ENCODE measurements at places on chromosomes 11 and 22. TPM values are rescaled to one million over a fixed set of nuclear protein-coding genes. Genes with fewer than 3 reads are reported as not detected.

- DNase-seq, result no peak
Measured at GRCh38 chr11:65947603-65948125, 2.4 kb downstream of the TSGA10IP start.

DNA sequence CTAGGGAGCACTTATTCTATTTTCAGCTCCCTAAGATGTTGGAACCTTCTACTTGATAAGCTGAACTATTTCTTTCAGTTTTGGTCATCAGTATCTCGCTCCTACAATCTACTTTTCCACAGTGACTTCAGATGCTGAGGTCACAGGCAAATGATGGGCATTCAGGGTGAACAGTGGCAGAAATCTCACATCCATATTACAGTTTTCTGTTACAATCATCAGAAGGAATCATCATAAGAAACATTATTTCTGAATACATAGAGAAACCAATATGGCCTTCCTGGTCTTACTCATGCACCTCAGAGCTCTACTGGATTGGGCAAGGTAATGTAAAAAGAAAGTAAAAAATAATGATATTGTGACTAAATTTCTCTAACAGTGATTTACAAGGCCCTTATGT, 39.4 kb upstream of the DDI1 start:
- no peak for DNase-seq

DNA sequence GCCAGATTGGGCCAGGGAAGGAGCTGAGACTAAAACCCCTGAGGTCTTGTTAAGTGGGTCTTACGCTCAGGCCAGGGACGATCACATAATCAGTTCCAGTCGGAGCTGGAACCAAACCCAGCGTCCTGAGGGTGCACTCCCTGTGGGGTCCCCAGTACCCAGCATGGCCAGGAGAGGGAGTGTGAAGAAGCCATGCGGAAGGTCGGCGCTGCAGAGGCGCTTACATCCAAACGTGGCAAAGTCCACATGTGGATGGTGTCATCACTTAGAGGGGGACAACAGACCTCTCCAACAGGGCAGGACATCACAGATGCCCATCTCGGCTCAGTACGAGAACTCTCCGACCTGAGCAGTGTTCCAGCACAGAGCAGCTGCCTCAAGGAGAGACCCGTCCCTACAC, 8.3 kb downstream of the ATP5MGL start:
- no peak for DNase-seq

The STIM1 gene
- 46.9 TPM for total RNA-seq

The ZFTA gene
- total RNA-seq, result 34.3 TPM

The TP53I11 gene
- total RNA-seq, result 159 TPM

DNA sequence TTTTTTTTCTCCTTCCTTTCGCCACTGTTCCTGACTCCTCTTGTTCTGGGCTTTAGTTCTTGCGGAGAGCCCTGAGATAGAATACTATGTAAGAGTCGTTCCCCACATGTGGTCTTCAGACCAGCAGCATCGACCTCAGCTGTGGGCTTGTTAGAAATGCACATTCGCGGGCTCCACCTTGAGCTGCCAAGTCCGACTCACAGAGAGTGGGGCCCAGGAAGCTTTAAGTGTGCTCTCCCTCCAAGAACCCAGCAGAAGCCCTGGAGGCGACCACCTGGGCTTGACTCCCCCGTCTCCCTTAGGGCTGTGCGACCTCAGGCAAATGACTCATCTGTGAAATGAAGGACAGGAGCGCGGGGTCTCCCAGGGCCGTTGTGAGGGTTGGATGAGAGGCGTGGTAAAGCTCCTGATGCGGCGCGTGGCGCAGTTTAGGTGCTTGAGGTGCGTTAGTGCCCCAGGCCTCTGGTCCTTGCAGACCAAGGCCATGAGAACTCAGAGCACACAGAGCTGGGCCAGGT, 18.8 kb downstream of the SAMM50 start:
- no peak for DNase-seq

The SMIM35 gene
- not detected for total RNA-seq

The FAM180B gene
- 0.52 TPM for total RNA-seq

DNA sequence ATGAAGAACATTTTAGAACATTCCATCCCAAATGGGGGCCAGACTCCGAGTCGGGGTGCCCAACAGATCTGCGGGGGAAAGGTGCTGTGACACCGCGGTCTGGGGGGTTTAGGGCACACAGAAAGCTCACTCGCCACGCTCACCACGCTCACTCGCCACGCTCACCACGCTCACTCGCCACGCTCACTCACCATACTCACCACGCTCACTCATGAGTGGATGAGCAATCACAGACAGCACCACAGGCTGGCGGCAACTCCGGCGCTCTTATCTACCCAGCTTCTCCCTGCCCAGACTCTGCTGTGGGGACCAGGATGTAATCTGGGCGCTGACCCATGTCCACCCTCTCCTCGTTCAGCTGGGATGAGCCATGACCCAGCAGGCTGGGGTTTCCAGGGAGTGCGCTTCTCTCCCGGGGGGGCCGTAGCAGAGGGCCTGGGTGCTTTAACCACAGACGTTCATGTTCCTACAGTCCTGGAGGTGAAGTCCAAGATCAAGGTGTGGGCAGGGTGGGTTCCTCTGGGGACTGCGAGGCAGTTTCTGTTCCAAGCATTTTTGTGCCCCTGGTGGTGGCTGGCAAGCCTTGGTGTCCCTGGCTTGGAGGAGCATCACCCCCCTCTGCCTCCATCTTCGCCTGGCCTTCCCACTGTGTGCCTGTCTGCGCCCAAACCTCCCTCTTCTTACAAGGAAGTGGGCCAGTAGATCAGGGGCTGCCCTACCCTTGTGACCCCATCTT, 141.2 kb downstream of the CTTN start:
- DNase-seq, result no peak

- DNase-seq, result no peak
Measured at GRCh38 chr11:115920092-115920461, 415.9 kb upstream of the CADM1 start.

The LRRC10B gene
- not detected for total RNA-seq

The RIMBP3C gene
- total RNA-seq, result 0.68 TPM

DNA sequence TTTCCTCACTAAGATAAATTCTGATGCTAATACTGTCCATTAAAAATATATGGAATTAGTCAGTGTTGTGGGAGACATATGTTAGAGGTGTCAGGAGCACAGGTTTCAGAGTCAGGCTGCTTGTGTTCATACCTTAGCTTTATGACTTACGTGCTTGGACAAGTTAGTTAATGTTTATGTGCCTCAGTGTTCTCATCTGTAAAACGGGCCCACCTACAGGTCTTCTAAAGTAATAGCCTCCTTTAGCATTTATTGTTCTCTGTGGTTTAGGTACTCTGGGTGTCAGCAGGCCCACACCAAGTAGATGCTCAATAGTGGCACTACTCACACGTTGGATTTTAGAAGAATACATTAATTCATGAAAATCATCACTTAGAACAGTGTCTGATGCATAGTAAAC, 308.7 kb upstream of the ZC3H12C start:
- no peak for DNase-seq

- DNase-seq, result peak; percentile 86
Measured at GRCh38 chr11:118924591-118925585, 838 bp downstream of the BCL9L start.

- DNase-seq, result peak; percentile 95
Measured at GRCh38 chr11:12163181-12163941, 53.0 kb downstream of the MICAL2 start.

DNA sequence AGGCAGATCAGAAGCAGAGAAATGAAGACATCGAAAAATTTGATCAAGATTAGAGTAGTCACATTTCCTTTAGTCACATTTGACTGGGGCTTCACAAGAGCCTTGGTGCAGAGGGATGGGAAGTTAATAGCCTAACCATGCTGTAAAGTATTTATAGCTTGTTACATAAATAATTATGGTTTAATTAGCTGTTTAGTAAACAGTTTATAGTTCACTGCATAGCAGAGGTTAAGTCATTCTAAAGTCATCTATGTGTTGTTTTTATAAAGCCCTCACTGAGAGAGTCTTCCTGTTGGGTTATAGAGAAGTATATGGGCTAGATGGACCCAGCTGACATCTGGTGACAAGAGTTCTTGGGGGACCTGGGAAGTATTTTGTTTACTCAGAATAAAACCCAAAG, 47.1 kb downstream of the INSC start:
- no peak for DNase-seq

The RPS13 gene
- total RNA-seq, result 1,003 TPM

DNA sequence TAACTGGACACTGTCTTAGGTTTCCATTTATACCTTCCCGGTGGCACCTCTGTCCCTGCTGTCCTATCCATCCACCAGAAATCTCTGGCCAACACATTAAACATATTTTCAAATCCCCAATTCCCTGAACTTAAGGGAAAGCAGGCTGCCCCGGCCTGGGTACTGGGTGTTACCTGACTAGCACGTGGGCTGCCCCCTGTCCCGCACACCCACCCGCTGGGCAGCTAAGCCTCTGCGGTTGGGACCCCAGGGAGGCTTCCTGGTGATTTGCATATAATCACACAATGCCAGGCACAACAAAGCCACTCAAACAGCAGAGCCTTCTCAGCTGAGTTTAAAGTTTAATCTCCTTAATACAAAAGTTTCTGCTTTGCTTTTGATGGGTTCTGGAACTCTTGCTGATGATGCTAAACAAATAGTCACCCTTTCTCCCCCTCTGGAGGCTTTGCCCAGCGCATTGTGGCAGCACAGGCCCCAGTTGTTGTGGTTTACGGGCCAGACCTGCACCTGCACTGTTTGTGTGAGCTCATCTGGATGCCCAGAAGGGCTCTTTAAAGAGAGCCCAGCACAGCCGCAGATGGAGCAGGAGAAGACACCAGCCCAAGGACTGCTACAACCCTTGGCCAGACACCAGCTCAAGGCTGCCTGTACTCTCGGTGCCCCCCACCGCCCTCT, 59.9 kb upstream of the POU2AF1 start:
- no peak for DNase-seq

DNA sequence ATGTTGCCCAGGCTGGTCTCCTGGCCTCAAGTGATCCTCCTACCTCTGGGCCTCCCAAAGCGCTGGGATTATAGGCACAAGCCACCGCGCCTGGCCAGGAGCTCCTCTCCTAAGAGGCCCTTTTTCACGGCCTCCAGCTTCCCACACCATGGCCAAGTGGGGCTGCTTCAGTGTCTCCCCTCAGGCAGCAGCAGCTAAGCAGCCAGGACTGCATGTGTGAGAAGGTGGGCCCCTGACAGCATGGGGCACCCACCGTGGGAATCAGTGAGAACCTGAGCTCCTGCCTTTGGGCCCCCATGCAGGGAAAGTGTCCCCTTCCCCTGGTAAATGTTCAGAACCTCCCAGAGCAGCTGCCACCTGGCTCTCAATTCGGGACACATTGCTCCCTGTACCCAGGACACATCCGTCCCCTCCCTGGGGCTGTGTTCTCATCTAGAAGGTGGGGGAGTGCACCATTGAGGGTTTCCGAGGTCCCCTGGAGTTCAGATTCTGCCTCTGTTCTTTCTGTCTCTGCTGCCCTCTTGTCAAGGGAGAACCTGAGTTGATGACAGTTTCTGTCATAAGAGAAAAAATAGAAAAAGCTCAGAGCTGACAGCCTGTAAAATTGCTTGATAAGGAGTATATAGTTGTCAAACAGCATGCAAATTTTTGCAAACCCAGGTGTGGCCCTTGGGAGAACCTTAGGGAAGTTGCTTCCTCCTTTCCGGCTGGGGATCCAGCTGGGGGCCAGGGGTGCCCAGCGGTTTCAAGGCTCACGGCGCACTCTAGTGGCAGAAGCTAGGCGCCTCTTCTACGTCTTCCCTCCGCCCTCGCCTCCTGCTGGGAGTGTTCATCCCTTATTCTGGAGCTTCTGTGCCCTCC, 29.7 kb downstream of the FAM83F start:
- DNase-seq, result no peak

DNA sequence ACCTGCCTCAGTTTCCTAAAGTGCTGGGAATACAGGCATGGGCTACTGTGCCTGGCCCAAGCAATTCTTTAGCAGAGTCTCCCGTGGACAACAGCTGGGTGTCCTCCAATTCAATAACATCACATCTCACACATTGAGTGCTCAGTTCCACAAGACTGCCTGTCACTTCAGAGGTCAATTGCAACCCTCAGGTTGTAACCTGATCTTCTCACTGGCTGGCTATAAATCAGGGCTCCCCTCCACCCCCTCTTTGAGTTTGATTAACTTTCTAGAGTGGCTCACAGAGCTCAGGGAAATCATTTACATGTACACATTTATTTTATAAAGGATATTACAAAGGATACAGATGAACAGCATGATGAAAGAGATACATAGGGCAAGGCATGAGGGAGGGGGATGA, 68.1 kb downstream of the MCHR1 start:
- DNase-seq, result no peak

The USH1C gene
- not detected for total RNA-seq

DNA sequence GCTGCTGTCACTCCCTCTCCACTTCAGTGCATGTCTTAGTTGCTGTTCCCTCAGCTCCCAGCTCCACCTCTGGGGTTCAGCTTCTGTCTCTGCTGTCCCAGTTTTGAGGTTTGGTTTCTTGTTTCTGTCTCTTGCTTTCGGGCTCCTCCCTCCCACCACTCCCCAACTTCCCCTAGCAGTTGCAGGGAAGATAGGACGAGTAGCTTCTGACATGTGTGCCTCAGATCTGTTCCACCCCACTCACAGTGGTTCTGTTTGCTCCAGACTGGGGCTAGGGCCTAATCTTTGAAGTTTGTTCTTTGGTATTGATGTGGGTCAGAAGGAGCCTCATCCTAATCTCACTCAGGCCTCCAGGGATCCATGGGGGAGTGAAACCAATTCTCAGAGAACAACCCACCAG, 2.6 kb upstream of the RRM1 start:
- no peak for DNase-seq

- no peak for DNase-seq
Measured at GRCh38 chr11:103903621-103904323, 132.7 kb upstream of the DDI1 start.

- no peak for DNase-seq
Measured at GRCh38 chr11:87425943-87426342, 388.2 kb downstream of the TMEM135 start.

The DERL3 gene
- 0.56 TPM for total RNA-seq

The MGAT3 gene
- total RNA-seq, result 9.4 TPM

- DNase-seq, result no peak
Measured at GRCh38 chr22:30628491-30628890, 7.1 kb upstream of the SLC35E4 start.

GRCh38 chr11:59188954-59189353, 17.0 kb downstream of the DTX4 start:
- no peak for DNase-seq

The SCGB1A1 gene
- not detected for total RNA-seq

- no peak for DNase-seq
Measured at GRCh38 chr11:67483831-67484665, 1.2 kb downstream of the AIP start.

The MRTFA gene
- 71.9 TPM for total RNA-seq

Measured in osteocyte (in vitro differentiated cells).